ENCODE measurements at places on chromosomes 2 and 18. TPM values are rescaled to one million over a fixed set of nuclear protein-coding genes. Genes with fewer than 3 reads are reported as not detected.

SLC8A1 gene
- total RNA-seq, result 1.9 TPM

DNA sequence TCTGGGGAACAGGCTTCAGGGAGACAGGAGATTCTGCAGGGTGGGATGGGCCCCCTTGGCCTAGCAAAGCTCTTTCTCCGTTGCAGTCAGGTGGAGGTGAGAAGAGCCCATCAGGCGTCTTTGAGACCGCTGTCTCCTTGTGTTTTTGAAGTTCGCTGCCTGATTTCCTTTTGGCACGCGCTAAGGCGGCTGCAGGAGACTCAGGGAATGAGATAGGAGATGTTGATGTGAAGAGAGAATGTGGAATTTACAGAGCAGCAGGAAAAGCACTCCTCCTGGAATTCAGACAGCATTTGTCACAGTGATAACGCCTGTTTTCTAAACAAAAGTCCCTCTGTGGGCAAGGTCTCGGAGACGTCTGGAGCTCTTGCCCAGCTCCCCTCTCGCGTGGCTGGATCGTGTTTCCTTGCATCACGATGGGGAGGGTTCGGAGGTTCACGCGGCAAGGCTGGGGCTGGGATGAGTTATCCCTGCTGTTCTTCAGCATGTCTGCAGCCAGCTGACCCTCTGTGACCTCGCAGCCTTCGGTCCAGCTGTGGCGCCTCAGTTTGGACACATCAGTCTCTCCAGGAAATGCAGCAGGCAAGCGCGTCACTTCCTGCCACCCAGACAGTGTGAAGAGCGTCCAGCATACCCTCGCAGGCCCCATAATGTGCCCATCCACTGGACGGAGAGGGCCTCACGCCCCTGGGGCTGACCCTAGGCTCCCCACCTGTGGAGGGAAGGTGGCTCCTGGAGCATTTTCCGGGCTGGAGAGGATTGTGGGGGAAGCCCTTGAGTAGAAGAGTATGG lies 30.2 kb downstream of the GLI2 start:
- peak; percentile 31 for DNase-seq
- H3K4me3 ChIP-seq, result no peak overlapping the region
- peaks cover 11% of the 10 kb centered on the region for H3K4me1 ChIP-seq
- H3K36me3 ChIP-seq, result no peaks in the 10 kb centered on the region
- no peak overlapping the region for H3K27ac ChIP-seq
- H3K27me3 ChIP-seq, result peaks cover 13% of the 10 kb centered on the region

GRCh38 chr2:62465741-62466502 lies 40.1 kb downstream of the TMEM17 start:
- H3K4me1 ChIP-seq, result no peaks in the 10 kb centered on the region
- no peaks in the 10 kb centered on the region for H3K36me3 ChIP-seq
- DNase-seq, result no peak
- H3K4me3 ChIP-seq, result no peak overlapping the region

DNA sequence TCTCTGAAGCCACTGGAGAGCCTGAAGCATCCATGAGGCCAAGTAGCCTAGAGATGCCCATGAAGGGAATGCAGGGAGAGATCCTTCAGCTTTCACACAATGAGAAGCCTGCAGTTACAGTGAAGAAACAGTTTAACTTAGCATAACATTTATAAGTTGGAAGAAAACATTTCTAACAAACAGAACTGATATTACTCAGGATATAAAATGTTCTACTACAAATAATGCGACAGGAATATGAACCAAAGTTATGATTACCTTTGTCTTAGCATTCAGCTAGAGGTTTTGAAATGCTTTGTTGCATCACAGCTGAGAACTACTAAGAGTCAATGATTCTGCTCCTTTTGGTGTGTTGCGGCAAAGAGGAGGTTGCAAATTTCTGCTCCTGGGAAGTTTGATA lies 6.9 kb upstream of the KYNU start:
- H3K36me3 ChIP-seq, result no peaks in the 10 kb centered on the region
- no peaks in the 10 kb centered on the region for H3K27me3 ChIP-seq
- H3K4me1 ChIP-seq, result no peaks in the 10 kb centered on the region
- DNase-seq, result no peak

GRCh38 chr2:97998431-97999005 lies 2.8 kb upstream of the TMEM131 start:
- no peaks in the 10 kb centered on the region for H3K36me3 ChIP-seq
- H3K4me3 ChIP-seq, result no peak overlapping the region
- peaks cover 4% of the 10 kb centered on the region for H3K27me3 ChIP-seq
- DNase-seq, result no peak
